ENCODE measurements at places on chromosomes 13 and 19.
A peak's percentile ranks its signal among the peaks of the same experiment; 100 is the strongest.

GRCh38 chr19:54319892-54320670 is 7.1 kb upstream of the LILRA5 start:
- no peak for DNase-seq

- DNase-seq, result no peak
These were observed 50.3 kb upstream of the TEX29 start for GRCh38 chr13:111270126-111270525.

DNA sequence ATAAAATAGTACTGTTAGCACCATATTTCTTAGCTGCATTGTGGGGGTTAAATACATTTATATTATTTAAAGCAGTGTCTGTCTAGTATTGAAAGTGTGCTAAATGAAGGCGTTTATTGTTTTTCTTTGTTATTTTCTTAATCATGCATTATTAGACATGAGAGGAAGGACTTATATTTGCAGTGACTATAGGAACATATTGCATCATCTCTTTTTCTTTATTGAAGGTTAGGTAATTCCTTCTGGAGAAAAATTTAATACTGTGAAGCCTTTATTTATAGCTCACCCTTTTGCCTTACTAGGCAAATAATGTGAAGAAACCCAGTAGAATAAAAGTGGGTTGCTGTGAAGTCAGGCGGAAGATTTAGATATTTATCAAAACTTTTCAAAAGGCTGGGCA is 78.9 kb upstream of the ZNF420 start:
- DNase-seq, result no peak

- DNase-seq, result no peak
These were observed 4.0 kb upstream of the ZNF701 start for GRCh38 chr19:52566121-52566520.

GRCh38 chr19:32224371-32225244 is 120.8 kb upstream of the ZNF507 start:
- peak; percentile 44 for DNase-seq

- DNase-seq, result peak; percentile 45
These were observed 8.9 kb downstream of the OCEL1 start for GRCh38 chr19:17234911-17235299.

DNA sequence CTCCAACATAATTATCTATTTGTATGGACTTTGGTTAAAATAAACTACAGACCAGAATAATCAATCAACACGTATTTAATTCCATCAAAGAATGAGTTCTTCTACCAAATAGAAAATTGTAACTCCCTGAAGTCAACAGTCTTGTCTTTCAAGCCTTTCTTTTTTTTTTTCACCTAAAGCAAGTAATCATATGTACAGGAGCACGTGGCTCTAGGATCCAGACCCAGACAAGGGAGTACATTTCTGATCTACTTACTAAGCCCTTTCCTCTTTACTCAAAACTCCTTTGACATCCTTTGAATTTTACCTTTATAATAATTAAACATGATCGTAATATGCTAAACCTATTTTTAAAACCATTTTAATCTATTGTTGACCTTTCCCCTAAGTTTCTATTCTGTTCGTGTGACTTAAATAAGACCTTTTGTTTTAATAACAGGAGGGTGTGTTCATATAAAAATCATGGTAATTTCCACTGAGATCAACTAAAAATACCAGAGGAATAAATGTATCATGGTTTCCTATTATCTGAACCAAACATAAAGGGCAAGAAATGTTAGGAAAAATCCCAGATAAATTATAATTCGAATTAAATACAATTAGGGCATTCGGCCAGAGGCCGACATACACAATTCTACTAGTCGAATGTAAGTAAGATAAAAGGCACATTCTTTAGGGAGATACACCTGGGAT is 1.7 kb downstream of the SLC7A1 start:
- no peak for DNase-seq

- no peak for DNase-seq
These were observed 37.6 kb upstream of the NFIC start for GRCh38 chr19:3328743-3329142.

- DNase-seq, result peak; percentile 37
These were observed 26.8 kb downstream of the ZNF627 start for GRCh38 chr19:11624069-11624463.

DNA sequence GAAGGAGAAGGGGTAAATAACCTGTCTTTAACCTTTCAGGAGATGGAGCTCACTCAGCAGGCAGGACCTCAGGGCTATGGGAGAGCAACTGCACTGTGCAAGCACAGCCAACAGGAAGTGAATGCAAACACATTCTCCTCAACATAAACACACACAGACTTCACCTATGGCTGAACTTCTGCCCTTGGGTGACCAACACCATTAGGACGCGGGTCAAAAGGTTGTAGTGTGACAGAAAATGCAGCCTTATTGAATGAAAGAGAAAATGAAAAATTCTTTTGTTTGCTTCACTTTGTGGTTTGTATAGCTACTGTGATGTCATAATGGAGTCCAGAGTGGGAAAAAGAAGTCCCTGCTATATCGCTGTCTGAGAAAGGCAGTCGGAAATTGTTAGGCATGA is 323.0 kb downstream of the NDFIP2 start:
- no peak for DNase-seq

GRCh38 chr19:17677002-17677401 is 11.2 kb downstream of the UNC13A start:
- DNase-seq, result no peak

All from fibroblast of pulmonary artery (primary cell).